K562 (cell line): ENCODE measurements at places on chromosomes 2 and 18.
A peak's percentile ranks its signal among the peaks of the same experiment; 100 is the strongest.

GRCh38 chr2:32952761-32953476 lies 6.2 kb downstream of the LTBP1 start:
- no peak for DNase-seq

- DNase-seq, result no peak
Measured at GRCh38 chr18:31206071-31206470, 43.4 kb upstream of the DSC1 start.

GRCh38 chr2:25517701-25518100 lies 155.7 kb downstream of the DTNB start:
- DNase-seq, result no peak

GRCh38 chr2:224041554-224041953 lies 2.5 kb upstream of the SERPINE2 start:
- DNase-seq, result no peak

DNA sequence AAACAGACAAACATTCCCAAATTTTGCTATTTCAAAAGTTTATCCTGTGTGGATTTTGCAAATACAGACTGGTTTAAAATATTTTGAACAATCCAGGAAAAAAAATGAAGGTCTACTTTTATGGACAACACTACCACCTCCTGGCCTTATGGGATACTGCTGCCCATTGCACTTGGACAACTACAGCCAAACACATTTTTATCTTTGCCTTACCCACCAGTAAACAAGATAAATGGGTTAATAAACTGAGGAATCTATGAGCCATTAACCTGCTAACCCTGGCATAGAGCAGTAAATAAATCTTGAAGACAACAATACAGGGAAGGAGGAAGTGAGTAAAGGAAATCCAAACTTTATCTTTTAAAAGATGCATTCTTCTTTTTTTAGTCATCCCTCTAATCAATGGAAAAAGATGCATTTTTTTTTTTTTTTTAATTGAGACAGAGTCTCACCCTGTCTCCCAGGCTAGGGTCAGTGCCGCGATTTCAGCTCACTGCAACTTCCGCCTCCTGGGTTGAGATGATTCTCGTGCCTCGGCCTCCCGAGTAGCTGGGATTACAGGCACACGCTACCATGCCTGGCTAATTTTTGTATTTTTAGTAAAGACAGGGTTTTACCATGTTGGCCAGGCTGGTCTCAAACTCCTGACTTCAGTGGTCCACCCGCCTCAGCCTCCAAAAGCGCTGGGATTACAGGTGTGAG lies 2.1 kb upstream of the SPIRE1 start:
- peak; percentile 66 for DNase-seq

- no peak for DNase-seq
Measured at GRCh38 chr2:48264627-48265026, 265.3 kb upstream of the STON1 start.

- DNase-seq, result no peak
Measured at GRCh38 chr18:26516964-26517363, 31.4 kb downstream of the KCTD1 start.

DNA sequence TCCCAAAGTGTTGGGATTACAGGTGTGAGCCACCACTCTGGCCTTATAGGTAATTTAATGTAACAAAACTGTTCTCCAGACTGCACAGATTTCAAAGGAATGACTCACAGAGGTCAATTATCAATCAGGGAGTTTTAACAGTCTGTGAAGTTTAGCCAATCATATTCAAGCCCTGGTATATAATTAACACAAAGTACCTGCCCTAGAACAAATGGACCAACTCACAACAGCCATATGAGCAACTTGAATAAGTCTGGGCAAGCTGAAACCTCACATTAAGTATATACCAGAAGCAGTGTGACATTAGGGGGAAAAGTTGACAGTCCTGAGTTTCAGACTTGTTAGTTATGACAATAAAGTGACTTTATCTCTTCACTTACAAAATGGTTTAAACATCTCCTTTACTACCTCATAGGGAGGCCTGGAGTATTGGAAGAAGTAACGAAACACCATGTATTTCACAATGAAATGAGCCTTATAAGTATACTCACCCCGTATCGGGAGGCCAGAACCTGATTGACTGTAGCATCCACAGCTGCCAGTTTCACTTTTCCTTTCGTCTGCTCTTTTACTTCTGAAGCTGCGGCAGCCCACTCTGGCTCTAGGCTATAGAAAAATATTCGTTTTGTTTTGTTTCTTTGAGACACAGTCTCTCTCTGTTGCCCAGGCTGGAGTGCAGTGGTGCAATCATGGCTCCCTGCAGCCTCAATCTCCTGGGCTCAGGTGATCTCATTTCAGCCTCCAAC lies 22.2 kb downstream of the PDIA6 start:
- no peak for DNase-seq

- no peak for DNase-seq
Measured at GRCh38 chr2:181952404-181953226, 33.0 kb upstream of the PPP1R1C start.

- no peak for DNase-seq
Measured at GRCh38 chr2:236743039-236743920, 173.7 kb downstream of the ACKR3 start.

GRCh38 chr2:44964752-44965236 lies 23.3 kb downstream of the SIX3 start:
- peak; percentile 33 for DNase-seq
